ENCODE measurements at places on chromosomes 11 and 22.

- DNase-seq: peak; percentile 32
Measured at GRCh38 chr11:108498046-108498815, at the start of gene POGLUT3. Gene POGLUT3 (minus strand): TSS chr11:108498384. CDS start chr11:108498366, 18 bp downstream.

GRCh38 chr11:63942803-63943202, 4.0 kb downstream of the NAA40 start:
- DNase-seq: no peak

- no peak for DNase-seq
Measured at GRCh38 chr11:126965331-126965730, 35.2 kb downstream of the KIRREL3 start.

DNA sequence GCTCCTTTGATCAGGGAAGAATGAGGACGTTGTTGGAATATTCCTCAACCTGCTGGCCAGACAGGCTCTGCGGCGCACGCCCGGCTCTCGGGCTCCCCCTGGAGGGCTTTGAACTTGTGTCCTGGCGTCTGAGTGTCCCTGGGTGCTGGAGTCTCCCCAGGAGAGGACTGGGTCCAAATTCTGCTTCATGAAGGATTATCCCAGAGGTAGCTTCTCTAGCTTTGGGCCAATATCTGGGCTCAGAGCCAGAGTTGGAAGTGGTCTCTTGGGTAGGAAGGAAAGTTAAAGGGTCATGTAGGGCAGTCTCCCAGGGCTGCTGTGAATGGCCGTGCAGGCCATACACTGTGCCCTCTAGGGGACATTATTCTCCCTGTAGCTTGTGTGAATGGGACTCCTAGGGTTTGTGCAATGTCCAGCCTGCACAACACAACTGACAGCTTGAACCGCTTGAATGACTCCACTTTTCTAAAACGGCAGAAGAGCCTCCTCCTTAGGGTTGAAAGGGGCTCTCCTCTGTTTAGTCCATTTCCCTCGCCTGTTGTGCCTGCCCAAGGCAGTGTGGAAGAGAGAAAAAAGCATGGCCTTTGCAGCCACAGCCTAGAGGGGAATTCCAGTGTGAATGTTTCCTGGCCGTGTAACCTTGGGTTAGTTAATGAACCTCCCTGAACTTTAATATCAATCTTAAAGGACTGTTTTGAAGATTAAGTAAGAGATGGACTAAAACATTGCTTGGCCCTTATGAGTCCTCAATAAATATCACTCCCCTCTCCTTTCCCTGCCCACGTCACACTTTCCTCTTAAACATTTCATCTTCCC, 111.2 kb upstream of the THY1 start:
- DNase-seq: peak; percentile 40

DNA sequence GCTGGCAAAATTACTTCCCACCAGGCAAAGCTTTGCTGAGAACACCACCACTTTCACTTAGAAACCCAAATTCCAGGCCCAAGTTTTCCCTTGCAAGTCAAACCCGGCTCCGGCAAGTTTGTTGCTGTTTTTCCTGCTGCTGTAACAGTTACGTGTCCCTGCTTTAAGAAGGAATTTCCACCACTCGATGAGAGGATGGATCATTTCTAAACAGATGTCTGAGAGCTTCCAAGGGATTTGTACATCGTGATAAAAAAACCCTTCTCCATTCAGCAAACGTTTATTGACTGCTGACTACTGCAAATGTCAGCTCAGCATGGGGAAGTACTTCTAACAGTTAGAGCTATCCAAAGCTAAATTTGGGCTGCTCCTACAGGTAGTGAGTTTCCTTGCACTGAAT, 19.7 kb downstream of the P2RX3 start:
- no peak for DNase-seq

GRCh38 chr11:47337229-47337924, 15.1 kb downstream of the MYBPC3 start:
- DNase-seq: no peak

GRCh38 chr22:47781427-47782111, 1019.1 kb downstream of the TBC1D22A start:
- no peak for DNase-seq

GRCh38 chr22:45632791-45633515, 38.7 kb upstream of the ATXN10 start:
- no peak for DNase-seq

DNA sequence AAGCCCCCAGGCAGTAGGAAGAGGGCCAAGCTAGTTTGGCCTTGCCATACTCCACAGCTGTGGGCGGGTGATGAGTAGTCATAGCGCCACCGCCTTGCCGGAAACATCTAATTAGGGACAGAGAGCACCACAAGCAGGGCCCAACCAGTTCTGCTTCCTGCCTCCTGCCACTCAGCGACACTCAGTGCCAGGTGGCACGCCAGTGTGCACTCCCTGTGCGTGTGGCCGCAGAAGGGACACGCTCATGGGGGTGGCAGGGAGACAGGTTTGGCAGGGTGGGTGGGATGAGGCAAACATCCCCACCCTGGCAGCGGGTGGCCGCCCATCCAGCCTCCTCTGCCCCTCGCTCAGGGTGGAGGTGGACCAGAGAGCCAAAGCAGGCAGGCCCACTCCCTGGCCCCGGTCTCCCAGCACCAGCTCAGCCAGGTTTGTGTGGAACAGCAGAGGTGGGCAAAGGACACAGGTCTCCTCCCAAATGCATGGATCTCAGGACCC, 4.9 kb downstream of the OVOL1 start:
- no peak for DNase-seq

- no peak for DNase-seq
Measured at GRCh38 chr11:9563196-9563730, 10.2 kb upstream of the WEE1 start.

GRCh38 chr22:30998329-30998728, 29.3 kb downstream of the TUG1 start:
- no peak for DNase-seq

GRCh38 chr11:66835768-66836405, 7.4 kb upstream of the RCE1 start:
- no peak for DNase-seq

- no peak for DNase-seq
Measured at GRCh38 chr11:44137057-44137456, 41.6 kb downstream of the EXT2 start.

DNA sequence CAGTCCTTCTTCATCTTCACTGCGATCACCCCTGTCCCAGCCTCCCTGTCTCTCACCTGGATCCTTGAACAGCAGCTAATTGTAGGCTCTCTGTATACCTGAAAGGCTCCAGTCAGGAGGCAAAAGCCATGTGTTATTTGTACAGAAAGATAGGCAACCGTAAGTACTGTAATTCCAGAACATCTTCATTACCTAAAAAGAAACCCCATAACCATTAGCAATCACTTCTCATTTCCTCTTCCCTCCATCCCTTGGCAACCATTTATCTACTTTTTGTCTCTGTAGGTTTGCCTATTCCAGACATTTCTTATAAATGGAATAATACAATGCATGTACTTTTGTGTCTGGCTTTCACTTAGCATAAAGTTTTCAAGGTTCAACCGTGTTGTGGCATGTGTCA, 17.8 kb downstream of the NAGA start:
- DNase-seq: no peak

- no peak for DNase-seq
Measured at GRCh38 chr11:130433357-130433756, 4.9 kb upstream of the ADAMTS8 start.

DNA sequence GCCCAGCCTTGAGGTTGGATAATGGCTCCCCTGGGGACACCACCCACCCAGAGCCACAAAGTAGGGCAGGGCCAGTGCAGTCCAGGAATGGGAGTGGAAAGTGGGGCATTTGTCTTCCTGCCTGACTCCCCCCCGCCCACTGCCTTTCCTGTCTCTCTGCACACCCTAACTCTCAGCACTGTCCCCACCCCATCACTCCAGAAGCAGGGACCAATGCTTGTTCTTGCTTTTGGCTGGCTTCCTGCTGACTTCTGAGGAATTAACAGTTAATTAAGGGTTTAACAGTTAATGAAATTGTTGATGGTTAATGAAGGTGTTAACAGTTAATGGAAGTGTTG, 4.7 kb downstream of the PITPNM1 start:
- no peak for DNase-seq

- no peak for DNase-seq
Measured at GRCh38 chr22:23583836-23584235, 3.7 kb upstream of the IGLL1 start.

DNA sequence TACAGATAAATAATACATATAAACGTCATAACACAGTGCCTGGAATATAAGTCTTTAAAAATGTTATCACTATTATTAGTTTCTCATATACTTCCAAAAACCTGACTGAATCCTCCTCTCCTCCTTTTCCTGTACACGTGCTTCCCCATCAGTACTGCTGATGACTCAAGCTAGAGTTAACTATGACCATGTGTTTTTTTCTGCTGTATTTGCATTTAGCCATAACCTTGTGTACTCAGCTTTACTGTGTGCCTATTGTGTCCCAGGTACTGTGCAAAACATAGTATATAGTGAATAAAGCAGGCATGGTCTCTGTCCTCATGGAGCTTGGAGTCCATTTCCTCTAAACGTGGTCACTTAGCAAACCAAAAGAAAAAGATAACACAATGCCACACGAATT, 56.5 kb upstream of the ARHGAP32 start:
- DNase-seq: no peak

GRCh38 chr11:78991681-78992080, 417.0 kb upstream of the NARS2 start:
- DNase-seq: no peak

- DNase-seq: no peak
Measured at GRCh38 chr11:26245046-26245445, 86.9 kb upstream of the ANO3 start.

DNA sequence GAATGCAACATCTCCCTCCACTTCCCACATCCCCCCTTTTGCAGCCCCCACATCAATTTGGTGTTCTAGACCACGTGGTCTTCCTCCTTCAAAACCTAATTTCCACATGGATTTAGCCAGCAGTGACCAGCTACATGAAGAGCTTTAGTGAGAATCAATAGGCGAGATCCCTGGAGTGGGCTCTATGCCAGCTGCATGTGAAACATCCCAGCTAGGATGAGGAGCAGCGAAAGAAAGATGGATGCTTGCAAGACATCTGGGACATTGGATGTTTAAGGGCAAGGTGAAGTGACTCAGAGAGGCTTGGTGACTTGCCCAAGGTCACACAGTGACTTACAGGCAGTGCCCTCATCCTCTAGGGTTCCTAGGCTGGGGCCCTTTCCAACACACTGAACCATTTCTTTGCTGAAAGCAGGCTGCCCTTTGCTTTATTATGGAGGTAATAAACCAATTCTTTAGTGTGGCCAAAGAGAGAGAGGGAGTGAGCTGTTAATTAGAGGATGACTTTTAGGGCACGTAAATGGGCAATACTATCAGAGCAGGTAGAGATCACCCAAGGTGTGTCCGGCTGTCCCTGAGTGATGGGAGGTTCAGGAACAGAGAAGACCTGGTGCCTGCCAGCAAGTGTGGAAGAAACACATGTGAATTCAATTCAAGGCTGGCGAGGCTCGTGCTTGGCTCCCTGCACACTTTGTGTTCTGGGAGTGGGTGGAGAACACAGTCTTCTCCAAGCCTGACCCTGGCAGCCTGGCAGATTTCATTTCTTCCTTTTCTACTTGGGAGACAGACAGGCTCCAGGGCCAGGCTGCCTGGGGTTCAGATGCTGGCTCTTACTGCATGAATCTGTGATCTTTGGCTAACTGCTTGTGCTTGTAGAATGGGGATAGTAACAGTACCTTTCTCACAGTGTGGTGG, 24.0 kb downstream of the TSPAN18 start:
- no peak for DNase-seq

DNA sequence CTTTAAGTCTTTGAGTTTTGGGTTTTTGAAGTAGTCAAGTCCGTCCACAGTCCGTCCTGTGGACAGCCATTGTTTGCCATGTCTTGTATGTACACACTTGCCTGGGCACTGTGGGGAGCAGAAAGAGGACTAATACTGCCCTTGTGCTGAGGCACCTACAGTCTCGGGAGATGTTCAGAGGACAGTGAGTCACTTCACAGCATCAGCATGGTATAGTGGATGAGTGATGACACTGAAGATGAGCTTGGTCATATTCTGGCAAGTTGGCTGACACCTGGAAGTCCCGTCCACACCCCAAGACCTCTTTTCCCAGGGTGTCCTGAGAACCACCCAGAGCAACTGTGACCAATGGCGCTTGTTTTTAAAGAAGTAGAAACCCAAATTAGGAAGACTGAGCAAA, 29.2 kb downstream of the NF2 start:
- DNase-seq: no peak

DNA sequence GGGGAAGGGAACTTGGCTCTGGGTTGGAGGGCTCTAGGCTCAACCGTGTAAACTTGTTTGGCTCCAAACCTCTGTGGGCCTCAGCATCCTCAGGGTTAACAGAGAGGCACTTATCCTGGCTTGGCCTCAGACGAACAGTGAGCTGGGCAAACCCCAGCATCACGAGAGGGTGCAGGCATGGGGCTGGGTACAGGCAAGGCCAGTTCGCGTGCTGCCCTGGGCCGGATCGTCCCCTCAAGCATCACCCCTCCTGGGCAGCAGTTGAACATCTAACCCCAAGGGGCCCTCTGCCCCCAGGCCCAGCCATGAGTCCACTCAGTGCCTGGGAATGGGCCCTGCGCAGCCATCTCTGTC, 1.9 kb downstream of the EHBP1L1 start:
- no peak for DNase-seq

DNA sequence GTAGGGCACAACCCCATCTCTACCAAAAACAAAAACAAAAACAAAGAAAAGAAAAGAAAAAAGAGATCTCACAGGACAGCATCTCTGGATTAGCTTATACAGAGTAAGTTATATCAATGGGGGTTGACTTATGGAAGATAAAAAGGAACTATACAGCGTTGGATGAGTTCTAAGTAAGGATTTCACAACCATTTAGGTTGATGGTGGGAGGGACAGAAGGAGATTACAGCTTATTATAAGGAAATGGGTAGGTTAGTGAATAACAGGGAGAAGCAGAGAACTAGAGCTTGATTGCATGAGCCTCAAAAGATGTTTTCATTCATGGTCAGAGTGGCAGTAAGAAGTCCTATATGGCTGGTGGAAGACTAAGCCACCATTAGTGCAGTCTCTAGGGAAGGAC, 60.3 kb downstream of the CECR2 start:
- DNase-seq: no peak

GRCh38 chr11:132123854-132124835, 753.7 kb downstream of the NTM start:
- DNase-seq: no peak

GRCh38 chr11:79208126-79208525, 232.7 kb downstream of the TENM4 start:
- DNase-seq: no peak

DNA sequence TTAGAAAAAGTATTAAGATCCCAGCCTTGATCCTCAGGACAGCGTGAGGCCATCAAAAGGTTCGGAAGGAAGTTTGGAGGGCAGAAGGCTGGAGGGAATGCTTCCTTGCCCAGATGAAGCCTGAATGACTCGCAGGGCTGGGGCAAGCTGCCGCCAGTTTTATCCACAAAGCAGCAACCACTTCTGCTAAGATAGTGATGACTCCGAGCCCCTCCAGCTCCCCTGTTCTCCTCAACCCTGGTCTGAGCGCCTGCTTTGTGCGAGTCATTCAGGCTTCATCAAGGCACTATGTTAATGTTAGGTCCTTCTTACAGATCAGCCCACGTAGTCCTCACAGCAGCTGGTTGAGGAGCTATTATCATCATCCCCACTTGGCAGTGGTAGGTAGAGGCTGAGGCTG, 158.8 kb downstream of the COMMD9 start:
- DNase-seq: no peak
